ENCODE measurements at places on chromosomes 6 and 20.

GRCh38 chr6:44029444-44030185, 97.6 kb downstream of the MRPL14 start:
- no peak for DNase-seq

- DNase-seq: no peak
Measured at GRCh38 chr6:114121913-114122662, 151.1 kb upstream of the HDAC2 start.

- DNase-seq: no peak
Measured at GRCh38 chr20:33926425-33926824, 67.3 kb upstream of the RALY start.

GRCh38 chr6:170305805-170306323, 694 bp upstream of the FAM120B start:
- DNase-seq: no peak

DNA sequence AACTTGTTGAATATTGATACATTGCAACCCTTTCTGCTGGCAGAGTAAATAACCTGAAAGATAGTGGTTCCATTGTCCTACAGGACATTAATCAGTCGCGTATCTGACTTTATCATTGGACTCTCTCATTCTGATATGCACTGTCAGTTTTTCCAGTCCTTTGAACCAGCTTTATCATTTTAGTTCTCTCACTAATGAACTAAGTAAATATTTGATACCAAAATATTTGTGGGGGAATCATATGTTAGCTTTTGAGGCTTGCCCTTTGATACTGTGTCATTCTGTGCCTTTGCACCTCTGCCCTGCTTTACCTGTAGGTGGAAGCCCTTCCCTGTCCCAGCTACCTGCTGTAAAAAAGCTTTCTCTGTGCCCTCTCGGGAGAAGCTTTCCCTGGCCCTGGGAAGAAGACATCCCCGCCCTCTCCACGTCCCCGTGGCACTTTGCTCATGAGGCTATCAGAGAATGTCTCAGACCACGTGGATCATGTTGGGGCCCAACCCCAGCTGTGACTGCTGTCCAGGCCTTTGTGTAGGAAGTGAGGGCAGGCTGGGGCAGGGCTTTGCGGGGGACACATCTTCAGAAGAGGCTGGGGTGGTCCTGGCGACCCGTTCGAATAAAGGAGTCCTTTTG, 117.8 kb upstream of the NXT1 start:
- DNase-seq: no peak

DNA sequence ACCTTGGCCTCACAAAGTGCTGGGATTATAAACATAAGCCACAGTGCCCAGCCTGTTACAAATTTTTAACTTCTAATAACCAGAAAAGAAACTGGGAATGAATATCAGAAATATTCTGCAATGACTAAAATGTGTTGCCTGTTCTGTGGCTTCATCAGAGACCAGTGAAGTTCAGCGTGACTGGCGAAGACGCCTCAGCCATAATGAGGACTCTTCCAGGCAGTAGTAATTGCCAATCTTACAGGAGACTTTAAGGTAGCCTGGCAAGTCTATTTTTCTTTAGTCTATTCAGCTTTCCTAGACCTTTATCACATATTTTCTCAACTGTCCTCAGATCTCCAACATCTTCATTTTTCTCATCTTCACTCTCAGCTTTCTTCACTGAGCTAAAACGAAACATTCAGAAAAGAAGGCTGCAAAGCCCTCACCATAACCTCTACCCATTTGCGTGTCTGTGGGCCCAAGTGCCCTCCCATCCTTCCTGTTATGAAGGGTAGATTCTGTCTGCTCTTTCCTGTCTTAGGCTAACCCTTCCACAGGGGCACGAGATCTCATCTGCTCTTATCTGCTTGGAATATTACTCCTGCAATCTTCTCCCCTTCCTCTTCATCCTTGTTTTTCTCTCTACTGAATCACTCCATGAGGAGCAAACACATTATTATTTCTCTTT, 42.0 kb upstream of the OLIG3 start:
- no peak for DNase-seq

- no peak for DNase-seq
Measured at GRCh38 chr6:135145063-135145800, 35.9 kb upstream of the MYB start.

- DNase-seq: no peak
Measured at GRCh38 chr20:37954190-37954589, 51.3 kb downstream of the VSTM2L start.

GRCh38 chr6:14622085-14622484, 504.5 kb downstream of the CD83 start:
- no peak for DNase-seq

- DNase-seq: no peak
Measured at GRCh38 chr20:5160882-5161281, 34.1 kb downstream of the CDS2 start.

DNA sequence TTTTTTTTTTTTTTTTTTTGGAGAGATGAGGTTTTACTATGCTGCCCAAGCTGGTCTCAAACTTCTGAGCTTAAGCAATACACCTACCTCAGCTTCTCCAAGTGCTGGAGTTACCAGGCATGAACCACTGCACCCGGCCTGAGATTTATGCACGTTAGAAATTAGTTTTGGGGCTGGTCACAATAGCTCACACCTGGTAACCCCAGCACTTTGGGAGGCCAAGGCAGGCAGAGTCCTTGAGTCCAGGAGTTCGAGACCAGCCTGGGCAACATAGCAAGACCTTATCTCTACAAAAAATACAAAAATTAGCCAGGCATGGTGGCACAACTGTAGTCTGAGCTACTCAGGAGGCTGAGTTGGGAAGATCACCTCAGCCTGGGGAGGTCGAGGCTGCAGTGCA, 51.9 kb downstream of the CD24 start:
- no peak for DNase-seq

DNA sequence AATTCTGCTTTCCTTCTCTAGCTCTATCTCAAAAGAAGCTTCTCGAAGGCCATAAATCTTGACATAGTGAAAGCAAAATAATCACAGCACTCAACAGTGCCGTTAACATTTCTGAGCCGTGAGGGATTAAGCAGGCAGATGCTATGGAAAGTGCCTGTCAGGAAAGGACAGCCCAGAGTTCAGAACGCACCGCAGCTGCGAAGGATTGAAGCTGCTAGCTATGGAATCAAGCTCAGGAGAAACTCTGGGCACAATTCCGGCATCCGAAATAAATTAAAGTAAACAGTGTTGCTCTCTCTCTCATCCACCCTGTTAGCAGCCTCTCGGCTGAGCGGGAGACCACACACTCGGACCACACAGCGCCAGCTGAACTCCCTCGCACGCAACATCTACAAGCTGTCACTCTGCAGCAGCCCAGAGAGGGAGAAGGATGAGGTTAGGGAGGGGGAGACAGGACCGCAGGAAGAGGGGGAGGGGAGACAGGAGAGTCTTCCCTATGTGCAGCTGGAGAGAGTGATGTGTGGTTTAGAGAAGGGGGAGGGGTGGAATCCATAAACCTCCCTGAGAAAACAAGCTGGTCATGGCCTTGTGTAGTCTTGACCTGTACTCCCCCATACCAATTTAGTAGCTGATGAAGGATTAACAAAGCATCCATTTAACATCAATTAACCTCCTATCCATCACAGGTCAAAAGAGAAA, 9.0 kb downstream of the EXOC2 start:
- no peak for DNase-seq

DNA sequence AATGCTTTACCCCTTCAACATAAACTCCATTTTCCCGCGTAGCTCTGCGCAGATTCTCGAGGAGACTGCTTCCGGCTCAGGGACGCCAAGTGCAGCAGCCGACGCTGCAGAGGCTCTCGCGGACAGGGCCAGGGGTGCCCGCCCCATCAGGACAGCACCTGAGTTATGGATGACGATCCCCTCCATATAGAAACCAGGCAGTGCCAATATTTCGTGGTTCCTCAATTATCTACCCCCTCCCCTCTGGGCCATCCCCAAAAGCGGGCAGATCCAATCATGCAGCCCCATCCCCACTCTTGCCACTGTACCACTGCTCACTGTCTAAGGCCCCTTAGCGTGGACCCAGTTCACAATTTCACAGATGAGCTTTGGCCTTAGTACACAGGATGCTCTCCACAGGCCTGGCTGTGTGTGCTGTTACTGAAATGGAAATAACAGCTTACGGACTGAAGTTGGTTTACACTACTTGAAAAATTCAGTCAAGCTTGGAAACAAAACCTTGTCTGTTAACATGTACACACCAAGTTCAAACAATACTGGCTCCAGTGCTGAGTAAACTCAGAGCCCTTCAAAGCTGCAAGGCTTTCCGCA, 74.5 kb downstream of the DACT2 start:
- DNase-seq: no peak

- no peak for DNase-seq
Measured at GRCh38 chr20:7741866-7742265, 198.4 kb downstream of the HAO1 start.

- DNase-seq: no peak
Measured at GRCh38 chr6:43713643-43714310, 26.2 kb upstream of the MRPS18A start.

DNA sequence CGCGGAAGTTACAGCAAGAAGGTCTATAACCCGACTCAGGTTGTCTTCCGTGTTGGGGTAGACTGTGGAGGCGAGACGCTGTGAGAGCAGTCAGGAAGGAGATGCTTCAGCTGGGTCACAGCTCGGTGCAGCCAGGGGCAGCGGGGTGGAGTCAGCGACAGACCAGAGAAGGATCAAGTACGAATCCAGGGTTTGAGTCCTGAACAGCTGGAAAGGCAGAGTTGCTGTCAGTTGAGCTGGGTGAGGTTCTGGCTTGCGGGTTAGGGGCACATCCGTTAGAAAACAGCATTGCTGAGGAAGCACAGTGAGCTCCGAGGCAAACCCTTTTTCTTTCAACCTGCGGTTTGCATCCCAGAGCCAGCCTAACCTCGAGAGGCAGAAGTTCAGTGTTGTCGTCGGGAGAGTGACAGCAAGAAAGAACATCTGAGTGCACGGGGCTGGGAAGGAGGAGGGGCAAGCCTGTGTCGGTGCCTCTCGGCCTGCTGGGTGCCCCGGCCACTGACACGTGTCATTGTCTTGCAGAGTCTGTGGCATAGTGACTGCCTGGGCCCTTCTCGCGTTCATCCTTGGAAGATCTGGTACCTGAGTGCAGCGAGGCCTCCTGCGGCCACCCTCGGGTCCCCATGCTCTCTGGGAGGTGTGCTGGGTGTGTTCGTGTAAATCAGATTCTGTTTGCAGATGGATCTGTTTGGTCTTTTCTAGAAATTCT, 20.0 kb downstream of the PNLDC1 start:
- DNase-seq: no peak

DNA sequence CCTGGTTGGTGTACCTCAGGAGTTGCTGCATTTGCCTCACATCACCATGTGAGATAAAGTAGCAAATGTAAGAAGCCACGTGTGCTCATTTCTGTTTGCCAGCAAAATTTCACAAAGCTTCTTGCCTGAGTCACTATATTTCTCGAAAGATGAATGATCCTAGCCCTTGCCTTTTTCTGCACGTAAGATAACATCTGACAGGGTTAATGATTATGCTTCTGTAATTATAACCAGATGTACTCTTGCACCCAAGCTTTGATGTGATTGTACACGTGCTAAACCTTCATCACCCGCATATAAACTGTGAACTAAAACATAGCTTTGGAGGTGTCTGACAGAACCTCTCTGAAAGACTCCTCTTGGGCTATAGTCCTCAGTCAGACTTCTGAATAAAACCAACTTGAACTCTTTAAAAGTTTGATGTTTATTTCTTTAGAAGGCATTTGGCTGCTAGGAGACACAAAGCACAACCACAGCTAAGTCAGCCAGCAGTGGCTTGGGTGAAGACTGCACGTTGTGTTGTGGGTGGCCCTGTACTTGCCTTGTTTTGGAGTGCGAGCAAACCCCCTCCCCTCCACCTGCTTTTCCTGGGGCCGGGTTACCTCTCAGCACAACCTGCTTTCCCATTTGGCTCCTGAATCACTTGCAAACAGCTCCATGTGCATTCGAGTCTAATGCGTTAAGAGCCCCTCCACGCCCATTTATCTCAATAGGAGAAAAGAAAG, 19.3 kb downstream of the PROKR2 start:
- no peak for DNase-seq

- DNase-seq: no peak
Measured at GRCh38 chr20:62827311-62828038, 10.6 kb downstream of the COL9A3 start.

- DNase-seq: no peak
Measured at GRCh38 chr6:157841211-157841840, 18.3 kb downstream of the SNX9 start.

DNA sequence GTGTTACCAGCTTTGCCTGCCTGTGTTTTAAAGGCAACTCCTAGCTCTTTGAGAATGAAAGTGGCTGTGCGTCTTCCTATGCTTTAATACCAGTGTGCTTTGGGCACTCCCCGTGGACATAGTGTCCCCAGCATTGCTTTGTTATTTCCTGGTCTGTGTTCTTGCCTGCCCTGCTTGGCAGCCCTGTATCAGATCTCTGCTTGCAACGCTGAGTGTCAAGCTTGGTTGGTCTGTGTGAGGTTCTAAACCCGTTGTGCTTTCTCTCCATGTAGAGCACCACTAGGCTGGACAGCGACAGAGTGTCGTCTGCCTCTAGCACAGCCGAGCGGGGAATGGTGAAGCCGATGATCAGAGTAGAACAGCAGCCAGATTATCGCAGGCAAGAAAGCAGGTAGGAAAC, 80.2 kb downstream of the AFDN start:
- DNase-seq: peak; percentile 52

GRCh38 chr6:88916615-88917208, 46.7 kb downstream of the RNGTT start:
- no peak for DNase-seq

DNA sequence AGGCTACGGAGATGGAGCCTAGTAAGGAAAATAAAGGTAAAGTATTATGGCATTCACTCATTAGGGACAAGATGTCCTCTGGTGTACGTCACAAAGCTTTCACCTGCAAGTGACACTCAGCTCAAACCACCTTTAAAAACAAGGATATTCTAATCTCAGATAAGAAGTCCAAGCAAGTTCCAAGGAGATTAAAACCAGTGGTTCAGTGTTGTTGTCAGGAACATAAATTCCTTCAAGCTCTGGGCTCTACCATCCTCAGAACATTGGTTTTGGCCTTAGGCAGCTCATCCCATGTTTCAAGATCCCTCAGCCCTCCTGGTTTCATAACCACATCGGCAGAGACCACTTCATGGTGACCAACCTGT, 116.5 kb downstream of the LY86 start:
- DNase-seq: no peak

- DNase-seq: no peak
Measured at GRCh38 chr20:49323622-49324238, 45.9 kb upstream of the ZNFX1 start.

Measured in NCI-H1092 (cell line).